Activated T-cell treated with anti-CD3 and anti-CD28 coated beads, Interleukin-2, amount 50 U/mL, for 24 hours (primary cell): ENCODE measurements at places on chromosomes 5 and 9.

- DNase-seq: no peak
Measured at GRCh38 chr9:88965473-88965872, 25.8 kb upstream of the S1PR3 start.

DNA sequence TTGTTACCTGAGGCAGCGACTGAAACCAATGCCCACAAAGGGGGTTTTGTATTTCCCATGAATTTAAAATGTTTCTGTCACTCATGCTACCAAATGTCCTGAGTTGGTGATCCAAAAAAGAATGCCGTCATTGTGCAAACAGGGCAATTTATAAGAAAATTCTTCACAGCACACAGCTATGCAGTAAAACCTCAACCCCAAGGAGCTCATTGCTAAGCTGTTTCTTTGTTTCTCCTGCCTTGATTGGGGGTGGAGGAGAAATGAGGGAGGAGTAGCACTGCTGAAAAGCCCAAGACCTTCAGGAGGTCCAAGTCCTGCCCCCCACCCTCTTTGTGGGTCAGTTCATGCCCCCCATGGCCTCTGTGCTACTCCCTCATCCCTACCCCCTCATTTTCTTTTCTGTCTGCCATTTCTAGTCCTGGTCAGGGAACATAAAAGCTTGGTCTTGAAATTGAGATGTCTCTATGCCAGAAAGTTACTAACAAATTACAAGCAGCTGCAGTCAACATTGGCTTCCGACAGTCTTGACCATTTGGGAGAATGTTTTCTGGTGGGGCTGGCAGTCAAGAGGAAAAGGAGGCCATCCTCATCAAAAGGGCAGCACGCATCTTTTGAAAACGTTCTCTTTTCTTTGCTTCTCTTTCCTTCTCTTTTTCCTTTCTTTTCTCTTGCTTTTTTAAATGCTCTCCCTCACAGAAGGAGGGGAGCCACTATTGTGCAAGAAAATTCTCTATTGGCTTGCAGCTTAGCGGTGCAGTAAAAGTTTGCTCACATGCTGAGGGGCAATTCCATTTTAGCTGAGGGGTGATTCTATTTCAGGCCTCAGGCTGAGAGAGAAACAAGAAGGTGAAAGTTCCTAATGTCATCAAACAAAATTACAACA lies 133.3 kb downstream of the GCNT1 start:
- no peak for DNase-seq

GRCh38 chr9:116688806-116689485 lies 1.8 kb downstream of the TRIM32 start:
- DNase-seq: no peak

GRCh38 chr5:31221001-31221400 lies 27.5 kb downstream of the CDH6 start:
- DNase-seq: no peak

DNA sequence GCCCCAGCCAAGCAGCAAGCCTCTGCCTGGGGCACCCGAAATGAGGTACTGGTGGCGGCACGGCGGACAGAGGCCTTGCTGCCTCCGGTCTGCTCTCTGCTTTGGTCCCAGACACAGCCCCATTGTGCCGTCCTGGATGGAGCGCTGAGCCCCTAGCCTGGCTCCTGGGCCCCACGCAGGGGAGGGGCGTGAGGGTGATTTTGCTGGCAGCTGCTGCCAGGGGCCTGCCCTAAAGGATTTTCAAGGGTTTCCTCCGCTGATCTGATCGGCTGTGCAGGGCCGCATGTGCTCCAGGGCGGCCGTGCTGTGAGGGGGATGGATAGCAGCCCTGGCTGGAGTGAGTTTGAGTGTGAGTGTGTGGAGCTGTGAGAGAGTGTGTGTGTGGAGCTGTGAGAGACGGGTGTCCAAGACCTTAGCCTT lies 1.3 kb downstream of the GPSM1 start:
- DNase-seq: no peak
